ENCODE measurements at places on chromosomes 2 and 18.
A peak's percentile ranks its signal among the peaks of the same experiment; 100 is the strongest.

- DNase-seq, result no peak
These were observed 31.7 kb upstream of the TTC32 start for GRCh38 chr2:19933351-19933981.

DNA sequence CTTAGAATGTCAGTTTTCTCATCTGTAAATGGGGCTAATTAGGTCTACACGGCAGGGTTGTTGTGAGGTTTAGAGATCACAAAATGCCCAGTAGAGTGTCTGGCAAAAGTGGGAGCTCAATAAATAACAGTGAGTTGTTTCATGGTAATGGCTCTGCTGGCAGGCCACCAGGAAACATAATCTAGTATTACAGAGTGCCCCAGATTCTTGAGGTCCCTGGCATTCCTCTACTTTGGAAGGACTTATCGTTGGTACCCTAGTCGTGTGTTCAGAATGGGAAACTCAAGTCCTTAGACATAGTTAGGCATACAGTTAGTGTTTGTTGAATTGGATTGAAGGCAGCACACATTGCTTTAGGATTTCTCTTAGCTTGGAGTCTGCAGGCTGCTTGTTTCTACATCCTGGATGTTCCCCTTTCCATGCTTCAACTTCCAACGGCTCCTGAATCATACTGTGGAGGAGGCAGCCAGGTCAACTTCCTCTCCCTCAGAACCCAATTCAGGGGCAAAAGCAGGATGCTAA lies 161.5 kb upstream of the FOSL2 start:
- no peak for DNase-seq

DNA sequence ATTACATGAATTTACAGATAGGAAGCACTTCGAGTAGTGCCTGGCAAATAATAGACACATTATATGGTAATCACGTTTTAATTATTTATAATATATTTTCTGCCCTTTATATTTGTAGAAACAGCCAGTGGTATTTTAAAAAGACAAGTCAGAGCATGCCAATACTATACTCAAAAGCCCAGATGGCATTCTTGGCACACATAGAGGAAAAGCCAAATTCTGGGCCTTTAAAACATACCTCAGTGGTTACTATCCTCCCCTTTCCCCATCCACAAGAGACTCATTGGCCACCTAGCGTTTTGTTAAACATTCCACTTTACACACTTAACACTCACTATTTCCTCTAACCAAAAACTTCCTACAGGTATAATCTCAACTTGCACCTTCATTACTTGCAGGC lies 63.3 kb upstream of the ZNF804A start:
- DNase-seq, result peak; percentile 1

GRCh38 chr2:71614976-71615766 lies 161.8 kb downstream of the DYSF start:
- DNase-seq, result no peak

DNA sequence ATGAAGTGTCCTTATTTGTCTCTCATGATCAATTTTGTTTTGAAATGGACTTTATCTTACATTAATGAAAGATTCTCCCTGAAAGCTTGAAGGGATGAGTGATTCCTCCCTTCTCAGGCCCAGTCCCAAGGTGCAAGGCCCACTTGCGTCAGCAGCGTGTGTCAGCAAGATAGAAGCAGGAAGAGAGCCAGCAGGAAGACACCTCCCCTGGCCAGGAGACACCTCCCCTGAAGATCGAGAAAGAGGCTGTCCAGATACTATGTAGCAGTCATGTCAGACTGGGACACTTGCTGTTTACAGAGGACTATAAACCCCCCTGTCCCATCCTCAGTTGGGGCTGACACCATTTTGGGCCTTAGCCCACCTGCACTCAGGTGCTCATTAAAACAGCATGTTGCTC lies 38.3 kb downstream of the TIMM21 start:
- DNase-seq, result no peak

DNA sequence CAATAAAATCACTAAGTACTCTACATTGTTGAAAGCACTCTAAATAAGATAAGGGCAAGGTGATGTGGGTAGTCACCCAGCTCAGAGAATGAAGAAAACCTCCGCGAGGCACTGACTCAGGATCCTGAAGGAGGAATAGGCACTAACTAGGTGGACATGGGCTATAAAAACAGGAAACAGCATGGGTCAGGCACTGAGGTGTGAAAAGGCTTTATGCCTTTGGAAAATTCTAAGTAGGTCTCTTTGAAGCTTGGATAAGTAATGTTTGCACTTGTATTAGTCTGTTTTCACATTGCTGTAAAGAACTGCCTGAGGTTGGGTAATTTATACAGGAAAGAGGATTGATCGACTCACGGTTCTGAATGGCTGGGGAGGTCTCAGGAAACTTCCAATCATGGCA lies 161.6 kb downstream of the EPHA4 start:
- DNase-seq, result no peak

GRCh38 chr2:154696810-154697417 lies 1.6 kb upstream of the KCNJ3 start:
- no peak for DNase-seq

GRCh38 chr2:27353762-27354596 lies 2.6 kb downstream of the GTF3C2 start:
- no peak for DNase-seq

GRCh38 chr2:65075605-65076344 lies 19.6 kb downstream of the CEP68 start:
- peak; percentile 51 for DNase-seq

DNA sequence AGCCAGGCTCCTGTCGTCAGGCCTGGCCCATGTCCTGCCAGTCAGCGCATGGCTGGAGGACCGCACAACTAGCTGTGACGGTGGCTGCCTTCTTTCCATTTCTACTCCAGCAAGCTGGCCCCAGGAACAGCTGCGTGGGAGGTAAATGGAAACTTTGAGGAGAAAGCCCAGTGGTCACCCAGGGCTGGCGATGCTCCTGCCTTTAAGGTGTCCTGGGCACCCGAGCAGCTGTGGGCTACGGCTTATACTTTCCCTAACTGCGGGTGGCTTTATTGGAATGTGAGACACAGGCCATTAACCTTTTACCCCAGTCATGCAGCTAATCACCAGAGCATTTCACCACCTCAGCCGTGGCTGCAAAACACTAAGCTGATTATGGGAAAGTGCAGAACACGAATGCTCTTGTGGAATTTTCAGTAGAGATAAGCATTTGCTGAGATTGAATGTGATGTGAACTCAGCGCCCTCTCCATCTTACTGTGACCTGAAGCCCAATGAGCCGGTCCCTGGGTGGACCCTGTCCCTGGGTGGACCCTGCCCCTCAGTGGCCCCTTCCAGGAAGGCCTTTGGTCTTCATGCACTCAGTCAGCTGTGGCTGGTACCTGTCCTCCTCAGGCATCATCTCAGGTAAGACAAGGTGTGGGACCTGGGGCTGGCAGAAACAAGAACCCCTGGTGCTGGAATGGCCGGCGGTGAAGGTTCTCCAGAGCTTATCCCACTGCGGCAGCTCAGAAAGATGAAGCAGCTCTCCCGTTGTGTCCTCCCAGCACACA lies 275.4 kb upstream of the HS6ST1 start:
- DNase-seq, result no peak
